CD4-positive, alpha-beta T cell treated with Interleukin-2 at 100 ng/mL for 4 hours (primary cell): ENCODE measurements at places on chromosomes 7 and 10.

DNA sequence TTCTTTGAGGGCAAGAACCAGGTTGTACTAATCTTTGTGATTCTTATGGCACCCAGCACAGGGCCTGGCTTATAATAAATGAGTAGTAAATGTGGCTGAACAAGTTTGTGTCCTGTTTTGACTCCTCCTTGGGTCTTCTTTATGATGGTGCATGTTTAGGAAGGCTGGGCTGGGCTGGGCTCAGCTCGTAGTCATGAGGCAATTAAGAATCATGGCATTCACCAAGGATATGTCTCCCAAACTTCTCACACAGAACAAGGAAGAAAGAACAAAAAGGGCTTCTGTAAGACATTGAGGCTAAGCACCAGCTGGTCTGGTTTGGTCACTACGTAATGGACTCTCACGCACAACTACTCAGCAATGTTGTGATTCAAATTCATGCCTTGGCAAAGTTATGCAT lies 30.5 kb upstream of the YAE1 start:
- no peak for DNase-seq

- no peak for DNase-seq
Observed at GRCh38 chr7:131094685-131095084, 233.0 kb upstream of the MKLN1 start.

DNA sequence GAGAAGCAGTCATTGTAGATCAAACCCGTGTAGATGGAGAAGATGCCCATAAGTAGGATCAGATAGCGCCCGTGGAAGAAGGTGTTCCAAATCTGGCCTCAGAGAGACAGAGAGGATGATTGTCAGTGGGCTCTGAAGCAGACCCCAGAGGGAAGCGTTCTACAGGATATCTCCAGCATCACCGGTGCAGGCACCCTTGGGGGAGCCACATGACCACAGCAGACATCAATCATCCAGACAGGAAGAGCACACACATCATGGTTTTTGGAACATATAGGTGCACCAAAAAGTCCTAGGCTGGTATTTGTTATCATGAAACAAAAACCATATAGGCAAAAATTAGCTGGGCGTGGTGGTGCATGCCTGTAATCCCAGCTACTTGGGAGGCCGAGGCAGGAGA lies 44.0 kb upstream of the SVOPL start:
- no peak for DNase-seq

- DNase-seq = no peak
Observed at GRCh38 chr10:68553138-68553537, 7.0 kb upstream of the TET1 start.

GRCh38 chr7:5629941-5630340 lies 151.5 kb downstream of the RNF216 start:
- peak; percentile 47 for DNase-seq

- DNase-seq = no peak
Observed at GRCh38 chr10:27529010-27529783, 25.1 kb downstream of the RAB18 start.

- no peak for DNase-seq
Observed at GRCh38 chr7:102888561-102889233, 24.1 kb upstream of the LRRC17 start.

GRCh38 chr7:158350166-158350900 lies 237.3 kb downstream of the PTPRN2 start:
- no peak for DNase-seq

GRCh38 chr7:148850564-148850963 lies 33.5 kb downstream of the EZH2 start:
- DNase-seq = no peak

GRCh38 chr10:103855424-103855823 lies at the start of gene SH3PXD2A:
Gene SH3PXD2A, minus strand, starts transcription at chr10:103855576. Its CDS starts 310 bp downstream, at chr10:103855266.
- DNase-seq = no peak

DNA sequence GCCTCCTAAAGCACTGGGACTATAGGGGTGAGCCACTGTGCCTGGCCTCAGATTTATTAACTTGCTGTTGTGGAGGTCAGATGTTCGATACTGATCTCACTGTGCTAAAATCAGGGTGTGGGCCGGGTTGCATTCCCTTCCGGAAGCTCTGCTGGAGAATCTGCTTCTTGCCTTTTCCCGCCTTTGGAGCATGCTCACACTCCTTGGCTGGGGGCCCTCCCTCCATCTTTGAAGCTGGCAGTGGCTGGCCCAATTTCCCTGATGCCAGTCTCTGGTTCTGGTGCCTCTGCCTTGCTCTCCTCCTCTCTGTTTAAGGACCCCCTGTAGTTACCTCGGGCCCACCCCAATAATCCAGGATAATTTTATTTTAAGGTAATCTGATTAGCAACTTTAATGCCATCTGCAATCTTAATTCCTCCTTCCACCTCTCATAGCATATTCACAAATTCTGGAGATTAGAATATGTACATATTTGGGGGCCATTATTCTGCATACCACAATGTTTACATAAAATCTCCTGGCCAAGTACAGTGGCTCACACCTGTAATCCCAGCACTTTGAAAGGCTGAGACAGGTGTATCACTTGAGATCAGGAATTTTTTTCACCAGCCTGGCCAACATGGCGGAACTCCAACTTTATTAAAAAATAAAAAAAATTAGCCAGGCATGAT lies 7.9 kb upstream of the PITRM1 start:
- DNase-seq = no peak

GRCh38 chr10:117316701-117317100 lies 58.5 kb downstream of the PDZD8 start:
- DNase-seq = no peak

- no peak for DNase-seq
Observed at GRCh38 chr10:11227103-11227502, 209.4 kb downstream of the CELF2 start.

DNA sequence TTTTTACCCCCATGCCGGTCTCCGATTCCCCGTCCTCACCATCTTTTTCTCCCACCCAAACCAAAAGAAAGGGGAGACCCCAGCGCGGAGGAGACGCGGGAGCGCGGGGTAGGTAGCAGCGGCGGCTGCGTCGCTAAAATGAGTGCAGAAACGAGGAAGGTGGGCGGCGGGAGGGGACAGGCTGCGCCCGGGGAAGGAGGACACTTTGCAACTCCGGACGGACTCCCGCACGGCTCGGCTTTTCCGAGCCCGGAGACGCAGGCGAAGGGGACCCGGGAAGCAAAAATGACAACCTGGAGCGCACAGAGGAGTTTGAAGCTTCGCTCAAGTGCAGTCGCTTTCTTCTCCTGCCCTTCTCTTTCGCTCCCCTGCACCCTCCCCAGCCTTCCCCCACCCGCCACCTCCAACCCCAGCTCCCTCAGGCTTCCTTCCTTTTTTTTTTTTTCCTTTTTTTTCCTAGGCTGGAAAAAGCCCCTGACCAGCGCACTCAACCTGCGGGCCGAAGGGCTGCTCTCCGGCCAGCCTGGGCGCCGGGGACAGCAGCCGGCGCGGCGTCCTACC lies 453 bp downstream of the SFMBT2 start:
- DNase-seq = peak; percentile 3

DNA sequence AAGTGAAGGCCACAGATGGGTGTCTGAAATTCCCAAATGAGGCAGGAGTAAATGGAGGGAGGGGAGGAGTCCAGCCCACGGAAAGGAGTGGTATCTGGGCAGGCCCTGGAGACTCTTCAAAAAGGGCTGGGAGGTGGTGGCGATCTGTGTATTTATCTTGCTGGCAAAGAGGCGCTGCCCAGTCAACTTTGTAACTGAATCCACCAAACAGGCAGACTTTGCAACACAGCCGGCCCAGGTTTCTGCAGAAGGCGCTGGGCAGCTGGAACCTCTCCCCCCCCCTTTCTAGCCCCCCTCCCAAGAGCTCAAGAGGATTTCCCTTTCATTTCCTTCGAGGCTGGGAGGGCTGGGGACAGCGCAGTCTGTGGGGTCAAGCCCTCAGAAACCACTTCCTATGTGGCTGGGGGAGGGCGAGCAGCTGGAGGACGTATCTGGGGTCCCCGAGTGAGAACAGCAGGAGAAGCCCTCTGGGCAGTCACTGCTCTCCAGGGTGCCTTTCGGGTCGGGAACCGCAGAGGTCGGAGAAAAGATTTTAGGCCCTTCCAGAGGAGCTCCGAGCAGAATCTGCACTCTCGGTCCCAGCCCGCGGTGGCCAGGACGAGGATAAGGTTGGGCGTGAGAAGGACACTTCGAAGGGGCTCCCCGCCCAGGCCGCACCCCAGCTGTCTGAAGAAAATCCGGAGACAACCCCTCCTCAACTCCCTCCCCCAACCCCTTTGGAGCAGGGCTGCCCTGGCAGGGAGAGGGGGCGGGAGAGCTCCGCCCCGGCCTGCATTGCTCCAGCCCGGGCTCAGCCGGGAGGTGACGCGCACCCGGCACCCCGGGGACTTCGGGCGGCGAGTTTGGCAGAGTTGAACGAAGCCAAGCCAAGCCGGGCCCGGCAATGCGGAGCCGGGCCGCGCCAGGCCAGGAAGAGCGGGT lies 965 bp downstream of the ZCCHC24 start:
- DNase-seq = peak; percentile 29

DNA sequence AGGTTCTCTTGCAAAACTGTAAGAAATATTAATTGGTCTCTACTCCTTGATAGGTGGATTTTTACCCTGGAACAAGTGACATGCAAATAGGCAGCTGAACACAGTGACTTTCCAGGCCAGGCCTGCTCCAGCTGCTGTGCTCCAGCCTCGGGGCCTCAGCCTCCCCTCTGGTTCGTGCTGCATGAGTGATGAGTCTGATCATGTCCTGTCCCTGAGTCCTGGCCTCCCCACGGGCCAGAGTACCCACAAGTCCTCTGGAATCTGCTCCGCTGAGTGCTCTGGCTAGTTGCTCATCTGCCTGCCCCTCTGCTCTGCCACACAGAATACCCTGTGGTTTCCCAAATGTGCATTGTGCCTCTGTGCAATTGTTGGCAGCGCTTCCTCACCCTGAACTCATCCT lies 80.1 kb upstream of the PDZD8 start:
- DNase-seq = no peak

- no peak for DNase-seq
Observed at GRCh38 chr10:35564341-35564968, 40.7 kb upstream of the GJD4 start.

DNA sequence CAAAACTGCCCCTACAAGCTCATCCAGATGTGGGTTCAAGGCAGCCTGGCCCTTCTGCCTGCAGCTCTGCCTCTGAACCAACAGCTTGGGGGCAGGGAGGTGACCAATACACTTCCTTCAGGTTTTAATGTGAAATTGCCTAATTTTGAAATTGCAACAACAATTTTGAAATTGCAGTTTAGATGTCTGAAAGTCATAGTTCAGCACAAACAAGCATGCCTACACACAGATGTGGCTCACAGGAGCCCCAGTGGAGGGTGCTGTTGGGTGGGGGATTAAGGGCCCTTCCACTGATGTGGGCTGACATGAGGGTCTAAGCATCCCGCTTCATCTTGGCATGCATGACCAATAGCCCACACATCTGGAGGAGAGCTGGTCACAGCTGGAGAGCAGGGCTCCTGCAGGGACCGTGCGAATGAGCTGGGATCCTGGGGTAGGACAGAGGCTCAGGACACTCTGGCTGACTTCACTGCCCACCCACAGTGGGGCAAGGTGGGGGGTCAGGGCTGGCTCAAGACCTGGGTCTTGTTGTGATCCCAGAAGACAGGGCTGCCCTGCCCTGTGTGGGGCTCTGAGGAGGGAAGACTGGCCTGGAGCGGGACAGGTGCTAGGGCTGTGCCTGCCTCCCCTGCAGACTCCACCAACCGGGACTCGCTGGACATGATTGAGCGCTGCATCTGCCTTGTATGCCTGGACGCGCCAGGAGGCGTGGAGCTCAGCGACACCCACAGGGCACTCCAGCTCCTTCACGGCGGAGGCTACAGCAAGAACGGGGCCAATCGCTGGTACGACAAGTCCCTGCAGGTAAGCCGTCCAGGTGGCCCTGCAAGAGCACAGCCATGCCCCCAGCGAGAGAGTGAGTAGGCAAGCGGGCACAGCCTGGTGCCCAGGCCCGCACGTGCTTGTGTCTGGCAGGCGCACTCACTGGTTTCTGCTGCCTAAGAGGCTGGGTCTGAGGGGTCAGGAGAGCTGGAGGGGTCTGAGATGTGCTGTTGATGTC lies 32.3 kb downstream of the CHAT start:
- no peak for DNase-seq

DNA sequence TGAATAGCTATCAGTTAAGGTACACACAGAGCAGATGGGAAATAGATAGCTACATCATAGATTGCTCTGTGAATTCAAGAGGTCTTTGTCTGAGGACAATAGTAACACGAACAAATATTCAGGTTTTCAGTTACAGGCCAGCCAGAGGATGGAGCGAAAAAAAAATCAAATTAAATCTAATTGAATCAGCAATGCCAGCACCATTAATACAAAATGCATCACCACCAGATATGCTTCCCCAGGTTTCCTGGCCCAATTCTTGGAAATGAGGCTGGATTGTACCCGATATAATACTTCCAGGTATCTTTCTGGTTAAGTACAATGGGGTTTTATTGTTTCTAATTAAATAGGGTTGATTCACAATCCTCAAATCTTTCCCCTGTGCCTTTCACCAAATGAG lies 975.8 kb upstream of the AUTS2 start:
- no peak for DNase-seq

DNA sequence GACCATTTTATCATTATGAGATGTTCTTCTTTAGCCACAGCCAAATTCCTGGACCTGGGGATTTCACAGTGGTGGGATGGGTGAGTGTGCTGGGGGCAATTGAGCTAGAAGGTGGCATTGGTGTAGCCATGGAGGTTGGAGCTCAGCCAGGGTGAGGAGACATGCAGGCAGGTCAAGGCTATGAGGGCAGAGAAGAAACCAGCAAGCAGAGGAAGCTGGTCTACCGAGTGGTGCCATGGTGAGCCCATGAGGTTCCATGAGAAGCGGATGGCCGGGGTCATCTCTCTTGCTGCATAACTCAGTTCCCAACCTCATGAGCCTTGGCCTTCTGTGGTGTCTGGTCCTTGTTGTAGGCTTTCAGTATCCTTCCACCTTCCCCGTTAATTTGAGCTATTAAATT lies 91.4 kb downstream of the CARD11 start:
- DNase-seq = no peak

DNA sequence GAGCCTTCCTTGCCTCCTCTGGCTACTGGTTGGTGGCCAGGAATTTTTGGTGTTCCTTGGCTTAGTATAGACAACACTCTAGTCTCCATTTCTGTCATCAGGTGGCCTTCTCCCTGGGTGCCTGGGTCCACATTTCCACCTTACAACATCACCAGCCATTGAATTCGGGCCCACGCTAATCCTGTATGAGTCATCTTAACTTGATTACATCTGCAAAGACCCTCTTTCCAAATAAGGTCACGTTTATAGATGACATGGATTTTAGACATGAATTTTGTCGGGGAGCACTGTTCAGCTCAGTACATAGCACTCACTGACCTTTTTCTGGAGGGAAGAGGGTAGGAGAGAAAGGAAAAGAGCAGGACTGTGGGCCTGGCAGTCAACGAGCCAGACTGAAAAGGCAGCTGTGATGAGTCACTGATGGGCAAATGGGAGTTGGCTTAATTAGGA lies 39.4 kb downstream of the MMRN2 start:
- DNase-seq = no peak

- no peak for DNase-seq
Observed at GRCh38 chr10:92957223-92958010, 103.2 kb upstream of the CYP26C1 start.

DNA sequence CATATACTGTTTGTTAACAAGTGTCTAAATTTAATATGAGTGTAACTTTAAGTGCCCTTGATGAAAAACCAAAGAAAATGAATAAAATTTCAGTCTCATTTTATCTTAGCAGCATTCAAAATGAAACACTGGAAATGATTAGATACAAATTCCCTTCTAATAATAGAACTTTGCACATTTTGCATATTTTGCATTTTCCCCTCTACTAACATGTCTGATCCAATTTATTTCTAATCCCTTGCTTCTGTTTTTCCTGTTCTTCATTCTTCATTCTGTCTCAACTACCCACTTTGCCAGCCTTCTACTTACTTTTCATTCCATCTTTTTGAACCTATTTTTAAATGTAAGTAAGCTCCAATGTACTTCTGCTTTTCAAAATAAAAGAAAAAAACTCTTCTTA lies 42.7 kb upstream of the SEMA3D start:
- no peak for DNase-seq

GRCh38 chr7:6162331-6162620 lies 110.1 kb downstream of the CYTH3 start:
- DNase-seq = no peak
